ENCODE measurements at places on chromosomes 11 and 22. TPM values are rescaled to one million over a fixed set of nuclear protein-coding genes. Genes with fewer than 3 reads are reported as not detected.

GRCh38 chr11:17972987-17973386, 39.9 kb downstream of the SERGEF start:
- DNase-seq: no peak

GRCh38 chr22:49869845-49870712, 16.4 kb downstream of the ZBED4 start:
- DNase-seq: no peak

GRCh38 chr11:86372586-86372985, 2.1 kb upstream of the CCDC81 start:
- no peak for DNase-seq

ROBO4 gene
- total RNA-seq: not detected

DNA sequence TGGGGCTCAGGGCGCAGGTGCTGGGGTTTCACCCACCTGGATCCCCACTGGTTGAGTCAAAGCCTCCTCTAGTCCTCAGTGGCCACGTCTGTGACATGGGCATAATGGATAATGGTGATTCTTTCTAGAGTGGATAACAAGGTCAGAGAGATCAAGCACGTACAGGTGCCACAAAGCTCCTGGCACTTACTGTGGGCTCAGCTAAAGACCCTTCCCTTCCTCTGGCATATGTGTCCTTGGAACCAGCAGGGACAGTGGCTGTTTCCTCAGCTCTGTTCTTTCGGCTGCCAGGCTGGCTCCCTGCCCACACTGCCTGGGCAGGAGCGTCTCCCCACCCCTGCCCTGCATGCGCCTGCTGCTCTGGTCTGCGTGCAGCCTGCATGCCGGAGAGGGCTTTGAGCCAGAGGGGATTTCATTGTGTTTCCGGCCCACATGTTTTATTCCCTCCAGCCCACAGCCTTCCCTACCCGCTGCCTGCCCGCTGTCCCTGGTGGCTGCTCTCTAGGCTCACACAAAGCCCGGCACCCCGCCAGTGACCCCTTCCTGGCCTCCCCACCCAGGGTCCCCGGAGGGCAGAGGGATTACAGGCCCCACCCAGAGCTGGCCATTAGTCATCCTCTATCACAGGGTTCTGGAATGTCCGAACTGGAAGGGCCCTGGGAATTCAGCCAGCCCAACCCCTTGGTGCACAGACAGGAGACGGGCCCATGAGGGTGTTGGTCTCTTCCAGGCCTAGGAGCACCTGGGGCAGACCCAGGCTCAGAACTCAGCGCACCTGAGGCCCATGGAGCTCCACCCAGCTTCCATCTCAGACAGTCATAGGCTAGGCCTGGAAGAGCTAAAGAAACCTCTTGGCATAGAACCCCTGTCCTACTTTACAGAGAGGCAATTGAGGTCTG, 55.3 kb upstream of the GCAT start:
- no peak for DNase-seq

DNA sequence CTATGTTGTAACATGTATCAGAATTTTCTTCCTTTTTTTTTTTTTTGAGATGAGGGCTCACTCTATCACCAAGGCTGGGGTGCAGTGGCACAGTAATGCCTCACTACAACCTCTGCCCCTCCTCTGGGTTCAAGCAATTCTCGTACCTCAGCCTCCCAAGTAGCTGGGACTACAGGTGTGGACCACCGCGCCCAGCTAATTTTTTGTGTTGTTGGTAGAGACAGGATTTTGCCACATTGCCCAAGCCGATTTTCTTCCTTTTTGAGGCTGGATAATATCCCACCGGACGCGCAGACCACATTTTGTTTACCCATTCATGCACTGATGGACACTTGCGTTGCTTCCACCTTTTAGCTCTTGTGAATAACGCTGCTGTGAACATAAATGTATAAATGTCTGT, 97.0 kb downstream of the BRD1 start:
- no peak for DNase-seq

- DNase-seq: no peak
Observed at GRCh38 chr11:65298655-65299179, 15.9 kb upstream of the CDC42EP2 start.

WEE1 gene
- 45.5 TPM for total RNA-seq

DNA sequence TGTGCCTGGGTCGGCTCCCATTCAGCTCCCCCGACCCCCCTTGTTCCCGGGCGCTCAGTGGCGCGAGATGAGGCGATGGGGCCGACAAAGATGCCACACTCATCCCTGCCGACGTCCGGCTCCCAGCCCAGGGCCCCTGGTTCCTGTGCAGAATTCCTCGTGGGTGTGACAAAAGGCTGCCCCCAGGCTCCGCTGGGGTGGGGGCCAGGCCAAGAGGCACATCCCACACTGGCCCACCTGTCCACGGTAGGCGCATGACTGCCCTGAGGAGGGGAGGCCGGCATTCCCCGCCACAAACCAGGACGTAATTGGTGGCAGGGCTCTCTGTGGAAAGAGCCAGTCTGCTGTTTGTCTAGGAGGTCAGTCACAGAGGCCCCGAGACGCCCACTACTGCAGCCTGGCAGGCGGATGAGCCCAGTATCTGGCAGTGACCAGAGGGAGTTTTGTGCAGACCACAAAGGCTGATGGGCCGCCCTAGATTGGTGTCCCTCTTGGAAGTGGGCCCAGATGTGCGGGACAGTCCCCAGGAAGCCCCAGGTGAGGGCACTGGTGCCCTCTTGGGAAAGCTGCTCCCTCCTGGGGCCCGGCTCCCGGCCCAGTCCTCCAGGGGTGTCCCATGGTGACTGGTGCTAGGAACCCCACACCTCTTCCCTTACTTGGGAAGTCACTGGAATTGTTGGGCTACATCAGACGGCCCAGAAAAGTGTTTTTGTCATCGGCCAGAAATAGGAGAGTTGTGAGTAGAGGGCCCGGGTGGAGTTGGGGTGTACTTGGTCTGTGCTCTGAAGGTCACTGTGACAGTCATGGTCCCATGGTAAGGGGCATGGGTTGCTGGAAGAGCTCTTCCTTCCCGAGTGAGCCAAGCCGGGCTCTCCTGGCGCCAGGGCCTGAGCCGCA, 5.8 kb downstream of the CCND1 start:
- DNase-seq: no peak

DNA sequence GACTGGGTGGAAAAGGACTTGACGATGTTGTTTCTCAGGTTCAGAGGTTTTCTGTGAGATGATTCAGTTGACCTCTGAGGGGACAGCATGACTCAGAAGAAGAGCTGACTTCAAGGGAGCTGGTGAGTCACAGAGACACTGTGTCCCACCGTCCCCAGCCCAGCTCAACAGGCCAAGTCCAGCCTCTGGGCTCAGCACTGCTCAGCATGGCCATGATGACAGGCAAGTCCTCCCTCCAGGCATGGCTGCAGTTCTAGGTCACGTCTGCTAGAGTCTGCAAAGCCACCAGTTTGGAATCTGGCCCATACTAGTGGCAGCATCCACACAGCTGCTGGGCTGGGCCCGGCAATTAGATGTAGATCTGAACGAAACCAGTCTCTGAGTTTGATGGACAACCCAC, 12.9 kb downstream of the TRIM29 start:
- peak; percentile 8 for DNase-seq

DGCR6 gene
- total RNA-seq: 2.5 TPM

DNA sequence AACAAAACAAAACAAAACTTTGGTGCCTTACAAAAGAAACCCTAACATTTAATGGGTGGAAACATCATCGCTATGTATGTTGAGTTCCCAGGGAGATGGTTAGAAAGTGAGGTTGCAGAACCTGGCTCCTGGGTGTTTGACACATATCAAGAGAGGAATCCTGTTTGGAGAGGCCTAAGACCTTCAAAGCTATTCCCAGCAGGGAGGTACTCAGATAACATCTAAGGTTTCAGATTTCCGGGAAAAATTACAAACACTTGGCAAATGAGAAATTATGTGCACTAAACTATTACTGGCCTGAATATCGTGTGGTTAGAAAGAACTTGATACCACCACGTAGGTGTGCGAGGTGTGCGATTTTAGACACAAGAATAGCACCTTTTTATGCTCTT, 18.5 kb downstream of the TRIM5 start:
- no peak for DNase-seq

SERPING1 gene
- total RNA-seq: not detected

BET1L gene
- 76.8 TPM for total RNA-seq

DNA sequence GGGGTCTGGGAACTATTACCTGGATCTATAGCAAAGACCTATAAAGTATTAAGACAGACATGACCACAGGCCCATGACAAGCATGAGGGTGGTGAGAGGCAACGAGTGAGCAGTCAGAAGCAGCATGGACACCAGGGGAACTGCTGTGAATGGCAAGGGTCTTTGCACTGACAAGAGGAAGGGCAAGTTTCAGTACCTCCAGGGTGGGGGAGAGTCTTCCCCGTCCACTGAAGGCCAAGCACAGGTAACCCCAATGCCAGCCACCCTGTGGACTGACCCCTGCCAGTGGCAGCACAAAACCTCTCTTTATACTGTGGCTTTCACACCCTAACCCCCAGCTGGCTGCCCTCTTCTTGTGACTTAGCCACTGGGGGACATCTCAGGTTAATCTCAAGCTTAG, 55.5 kb downstream of the CHST1 start:
- DNase-seq: no peak

- no peak for DNase-seq
Observed at GRCh38 chr11:126528075-126528474, 172.6 kb downstream of the ST3GAL4 start.

DNA sequence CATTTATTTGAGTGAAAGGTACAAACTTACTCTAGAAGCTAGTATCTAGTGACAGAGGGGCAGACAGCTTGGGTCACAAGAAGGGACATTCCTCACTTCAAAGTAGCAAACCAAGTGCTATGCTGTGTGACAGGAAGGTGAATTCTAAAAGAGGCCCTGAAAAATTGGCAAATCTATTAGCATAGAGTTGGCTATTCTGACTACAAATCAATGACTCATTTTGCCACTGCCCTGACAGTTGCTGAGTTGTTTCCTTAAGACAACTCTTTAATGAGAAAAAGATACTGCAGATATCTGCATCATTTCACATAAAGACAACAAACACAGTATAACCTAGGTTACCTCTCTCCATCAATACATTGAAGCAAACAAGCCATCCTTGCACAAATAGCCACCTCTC, 524.0 kb upstream of the LRRC4C start:
- DNase-seq: no peak

BAIAP2L2 gene
- total RNA-seq: 1.4 TPM

- DNase-seq: no peak
Observed at GRCh38 chr11:2535673-2536439, 91.0 kb downstream of the KCNQ1 start.

SERHL2 gene
- 1.6 TPM for total RNA-seq

- DNase-seq: no peak
Observed at GRCh38 chr11:15613789-15614188, 499.1 kb downstream of the INSC start.

- no peak for DNase-seq
Observed at GRCh38 chr11:114215428-114215827, 80.8 kb upstream of the NNMT start.

SCO2 gene
- 8.3 TPM for total RNA-seq

P4HA3 gene
- not detected for total RNA-seq

OR8J3 gene
- total RNA-seq: not detected

GRCh38 chr11:82906236-82906635, 4.7 kb downstream of the DDIAS start:
- DNase-seq: no peak

SERPIND1 gene
- not detected for total RNA-seq

- no peak for DNase-seq
Observed at GRCh38 chr11:100731471-100731870, 44.4 kb downstream of the ARHGAP42 start.

GRCh38 chr22:43681731-43682360, 130.3 kb downstream of the EFCAB6 start:
- no peak for DNase-seq

GRCh38 chr22:35560366-35560765, 19.7 kb downstream of the RASD2 start:
- no peak for DNase-seq

GRCh38 chr11:9230296-9230695, 34.9 kb downstream of the DENND5A start:
- no peak for DNase-seq

AP5B1 gene
- total RNA-seq: 22.4 TPM

- no peak for DNase-seq
Observed at GRCh38 chr11:9039863-9040262, 36.1 kb upstream of the NRIP3 start.

- DNase-seq: no peak
Observed at GRCh38 chr22:40720538-40721256, 41.4 kb downstream of the MCHR1 start.

DNA sequence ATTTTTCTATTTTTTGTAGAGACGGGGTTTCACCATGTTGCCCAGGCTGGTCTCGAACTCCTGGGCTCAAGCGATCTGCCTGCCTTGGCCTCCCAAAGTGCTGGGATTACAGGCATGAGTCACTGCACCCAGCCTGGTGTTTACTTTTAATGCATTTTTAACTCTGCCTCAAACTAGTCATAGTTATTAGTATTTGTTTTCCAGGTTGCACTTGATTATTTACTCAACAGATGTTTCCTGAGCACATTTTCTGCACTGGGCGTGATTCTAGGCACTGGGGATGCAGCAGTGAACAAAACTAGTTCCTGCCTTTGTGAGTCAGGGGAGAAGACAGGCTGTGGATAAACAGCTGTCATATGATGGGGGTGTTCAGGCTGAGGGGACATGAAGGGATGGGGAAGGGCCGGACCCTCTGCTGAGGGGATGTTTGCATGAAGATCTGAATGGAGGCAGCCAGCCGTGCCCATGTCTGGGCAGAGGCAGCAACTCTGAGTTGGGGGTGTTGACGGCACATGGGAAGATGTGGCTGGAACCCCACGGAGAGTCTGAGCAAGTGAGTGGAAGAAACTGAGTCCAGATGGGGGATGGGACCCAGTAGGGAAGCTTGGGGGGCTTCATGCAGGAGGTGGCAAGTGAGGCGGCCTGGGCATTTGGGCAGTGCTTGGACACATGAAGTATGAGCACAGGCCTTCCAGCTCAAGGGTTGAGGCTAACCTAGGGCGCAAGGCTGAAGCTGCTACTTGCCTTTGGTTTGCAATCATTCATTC, 34.4 kb downstream of the MPPED1 start:
- DNase-seq: no peak

DNA sequence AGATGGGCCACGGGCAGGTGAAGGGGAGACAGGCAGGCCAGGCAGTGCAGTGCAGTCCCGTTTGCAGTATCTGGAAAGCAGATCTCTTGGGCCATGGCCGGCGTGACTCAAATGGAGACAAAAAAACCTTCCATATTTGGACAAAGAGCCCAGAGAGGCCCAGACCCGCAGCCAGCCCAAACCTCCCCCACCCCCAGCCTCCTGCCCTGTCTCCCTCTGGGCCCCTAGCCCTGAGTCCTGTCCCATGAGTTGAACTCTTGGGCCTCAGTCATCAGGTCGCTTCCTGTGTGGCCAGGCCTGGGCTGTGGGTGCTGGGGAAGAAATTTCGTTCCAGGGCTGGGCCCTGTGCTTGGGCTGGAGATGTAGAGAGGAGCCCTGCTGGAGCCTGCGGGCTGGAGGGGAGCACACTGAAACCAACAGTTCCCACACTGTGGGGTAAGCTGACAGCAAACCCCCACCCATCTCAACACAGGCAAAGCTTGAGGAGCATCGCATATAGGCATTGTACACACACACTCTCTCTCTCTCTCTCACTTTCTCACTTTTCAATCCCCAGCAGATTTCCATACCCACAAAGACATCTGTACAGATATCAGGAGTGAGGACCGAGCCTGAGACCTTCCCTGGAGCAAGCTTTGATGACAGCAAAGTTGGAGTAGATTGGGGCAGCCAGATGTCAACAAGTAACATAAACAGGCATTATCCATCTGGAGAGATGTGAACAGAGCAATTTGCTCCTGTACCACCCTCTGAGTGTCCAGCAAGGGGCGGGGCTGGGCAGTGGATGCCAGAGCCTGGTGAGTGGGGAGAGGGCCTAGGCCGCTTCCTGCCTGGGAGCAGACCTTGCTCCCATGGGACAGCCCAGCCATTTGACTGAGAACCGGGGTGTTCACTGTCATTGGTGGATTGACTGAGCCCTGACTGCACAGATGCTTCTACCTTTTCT, 17.2 kb downstream of the ARHGEF17 start:
- no peak for DNase-seq
